Myocyte (in vitro differentiated cells): ENCODE measurements at places on chromosomes 6 and 20. TPM values are rescaled to one million over a fixed set of nuclear protein-coding genes. Genes with fewer than 3 reads are reported as not detected.

GRCh38 chr6:40516429-40516828 lies 70.7 kb downstream of the LRFN2 start:
- no peak for DNase-seq

GRCh38 chr6:95083506-95083905 lies 493.8 kb upstream of the MANEA start:
- DNase-seq: no peak

- DNase-seq: no peak
Observed at GRCh38 chr6:129671442-129672340, 38.3 kb downstream of the ARHGAP18 start.

DNA sequence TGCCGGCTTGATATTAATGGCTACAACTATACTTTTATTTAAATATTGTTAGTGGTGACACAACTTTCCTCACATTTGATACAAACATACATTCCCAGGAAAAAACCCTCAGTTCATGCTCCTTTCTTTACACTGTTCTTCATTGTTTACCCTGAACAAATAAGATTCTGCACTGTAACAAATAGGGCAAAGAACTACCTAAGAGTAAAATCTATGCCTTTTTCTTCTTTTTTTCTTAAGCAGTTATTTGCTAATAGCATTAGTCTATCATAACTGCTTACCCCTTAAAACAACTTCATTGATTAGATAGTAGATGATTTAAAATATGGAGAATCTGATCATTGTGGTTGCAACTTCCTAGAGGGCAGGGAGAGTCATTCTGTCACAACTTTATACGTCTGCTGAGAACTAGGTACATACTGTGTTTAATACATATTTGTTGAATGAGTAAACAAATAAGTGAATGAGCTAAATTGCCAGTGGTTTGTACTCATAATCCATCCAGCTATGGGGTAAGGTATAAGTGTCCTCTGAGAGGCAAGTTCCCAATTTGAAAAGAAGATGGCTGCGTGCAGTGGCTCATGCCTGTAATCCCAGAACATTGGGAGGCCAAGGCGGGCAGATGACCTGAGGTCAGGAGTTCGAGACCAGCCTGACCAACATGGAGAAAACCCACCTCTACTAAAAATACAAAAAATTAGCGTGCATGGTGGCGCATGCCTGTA lies 161.0 kb downstream of the CDK19 start:
- DNase-seq: no peak

GRCh38 chr6:157518397-157519250 lies 137.6 kb downstream of the ZDHHC14 start:
- peak; percentile 40 for DNase-seq

DNA sequence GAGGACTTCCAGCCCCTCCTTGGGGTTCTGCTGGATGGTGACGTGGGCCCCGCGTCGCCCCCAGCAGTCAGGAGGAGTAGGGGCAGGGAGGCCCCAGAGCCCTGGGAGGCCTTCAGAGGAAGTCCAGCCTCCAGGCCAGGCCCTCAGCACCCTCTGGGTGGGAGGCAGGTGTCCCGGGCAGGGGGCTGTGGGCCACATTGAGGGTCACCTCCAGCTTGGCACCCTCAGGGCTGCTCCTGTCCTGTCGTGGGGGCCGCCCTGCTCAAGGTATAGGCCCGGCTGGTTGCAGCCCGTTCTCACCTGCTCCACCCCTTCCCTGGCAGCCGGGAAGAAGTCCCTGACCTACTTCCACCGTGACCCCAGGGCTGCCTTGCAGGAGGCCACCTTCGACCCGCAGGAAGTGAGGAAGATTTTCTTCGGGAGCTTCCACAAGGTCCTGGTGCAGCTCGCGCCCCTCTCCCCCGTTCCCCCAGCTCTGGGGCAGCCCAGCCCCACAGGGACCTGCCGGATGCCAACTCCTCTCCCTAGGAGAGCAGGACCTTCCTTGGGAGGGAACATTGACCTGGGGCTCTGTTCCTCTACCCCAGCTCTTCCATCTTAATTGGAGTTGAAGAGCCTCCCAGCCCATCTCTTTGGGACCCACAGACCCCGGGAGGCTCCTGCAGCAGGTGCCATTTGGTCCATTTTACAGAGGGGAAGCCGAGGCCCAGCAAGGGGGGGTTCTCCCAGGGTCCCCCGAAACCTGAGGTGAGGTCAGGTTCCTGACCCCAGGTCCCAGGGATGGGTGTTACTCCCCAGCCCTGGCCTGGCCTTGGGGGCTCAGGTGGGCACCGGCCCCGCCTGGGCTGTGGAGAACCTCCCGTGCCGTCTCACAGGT lies 26.4 kb downstream of the COL20A1 start:
- no peak for DNase-seq

DNA sequence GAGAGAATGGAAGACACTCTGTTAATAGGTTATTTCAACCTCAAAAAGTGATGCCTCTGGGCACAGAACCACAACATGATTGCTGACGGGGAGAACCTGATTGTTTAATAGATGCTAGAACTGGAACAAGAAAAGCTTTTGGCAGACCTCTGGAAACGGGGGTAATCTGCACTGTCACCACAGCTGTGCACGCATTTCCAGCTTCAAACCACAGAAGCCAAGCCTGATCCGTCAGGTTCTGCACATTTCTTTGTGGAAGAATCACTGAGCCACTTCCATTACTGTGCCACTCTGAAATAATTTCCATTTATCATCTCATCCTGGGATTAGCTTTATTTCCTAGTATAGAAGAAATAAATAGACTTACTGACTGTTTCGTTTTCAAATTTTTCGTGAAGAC lies 309.3 kb downstream of the FARS2 start:
- DNase-seq: peak; percentile 65

- DNase-seq: no peak
Observed at GRCh38 chr20:38774167-38774566, 25.9 kb downstream of the ACTR5 start.

GRCh38 chr20:57695012-57695411 lies 14.8 kb downstream of the PMEPA1 start:
- DNase-seq: no peak

GRCh38 chr6:5128351-5128750 lies 43.2 kb downstream of the PPP1R3G start:
- no peak for DNase-seq

DNA sequence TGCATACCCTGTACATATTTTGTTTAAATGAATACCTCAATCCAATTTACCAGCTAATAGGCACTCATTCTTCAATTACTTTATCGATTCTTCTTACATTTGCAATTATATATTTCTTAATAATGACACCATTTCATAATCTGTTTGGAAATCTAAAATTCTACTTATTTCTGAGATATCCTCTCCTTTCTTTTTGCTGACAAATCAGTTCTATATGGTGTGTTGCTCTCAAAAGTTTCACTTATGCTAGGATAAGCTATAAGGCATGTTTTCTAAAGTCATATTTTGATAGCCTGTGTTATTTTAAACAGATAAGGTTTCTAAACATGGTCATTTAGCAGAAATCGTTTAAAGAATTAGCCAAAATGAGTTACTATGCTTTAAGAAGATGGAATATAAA lies 140.6 kb upstream of the GJE1 start:
- DNase-seq: no peak

DNA sequence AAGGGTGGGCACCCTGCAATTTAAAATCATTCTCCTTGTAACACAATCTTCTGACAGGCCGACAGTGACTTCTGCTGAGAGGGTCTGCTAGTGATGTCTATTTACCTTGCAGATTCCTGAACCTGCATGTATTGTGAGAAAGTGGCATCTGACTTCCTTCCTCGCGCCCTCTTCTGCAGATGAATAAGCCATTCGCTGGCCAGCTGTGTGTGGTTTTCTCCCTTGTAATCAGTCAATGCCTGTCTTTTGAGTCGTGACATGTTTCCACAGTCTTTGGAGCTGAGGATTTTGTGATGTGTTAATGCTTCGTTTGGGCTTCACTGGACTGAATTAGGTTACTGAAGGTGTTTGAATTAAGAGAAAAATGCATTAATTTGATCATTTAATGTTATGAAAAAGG lies 125.3 kb downstream of the GRM1 start:
- DNase-seq: peak; percentile 3

DNA sequence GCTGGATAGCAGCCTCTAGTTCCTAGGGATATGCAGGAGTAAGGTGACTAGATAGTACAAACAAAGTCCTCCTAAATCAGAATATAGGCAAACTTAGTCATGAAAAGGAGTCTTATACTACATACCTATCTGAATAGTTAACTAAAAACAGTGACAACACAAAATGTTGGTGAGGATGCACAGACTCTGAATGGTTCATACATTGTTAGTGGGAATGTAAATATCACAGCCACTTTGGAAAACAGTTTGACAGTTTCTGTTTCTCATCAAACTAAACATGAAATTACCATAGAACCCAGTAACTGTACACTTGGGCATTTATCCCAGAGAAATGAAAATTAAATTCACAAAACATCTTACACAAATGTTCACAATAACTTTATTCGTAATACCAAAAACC lies 17.2 kb downstream of the NFS1 start:
- no peak for DNase-seq

DNA sequence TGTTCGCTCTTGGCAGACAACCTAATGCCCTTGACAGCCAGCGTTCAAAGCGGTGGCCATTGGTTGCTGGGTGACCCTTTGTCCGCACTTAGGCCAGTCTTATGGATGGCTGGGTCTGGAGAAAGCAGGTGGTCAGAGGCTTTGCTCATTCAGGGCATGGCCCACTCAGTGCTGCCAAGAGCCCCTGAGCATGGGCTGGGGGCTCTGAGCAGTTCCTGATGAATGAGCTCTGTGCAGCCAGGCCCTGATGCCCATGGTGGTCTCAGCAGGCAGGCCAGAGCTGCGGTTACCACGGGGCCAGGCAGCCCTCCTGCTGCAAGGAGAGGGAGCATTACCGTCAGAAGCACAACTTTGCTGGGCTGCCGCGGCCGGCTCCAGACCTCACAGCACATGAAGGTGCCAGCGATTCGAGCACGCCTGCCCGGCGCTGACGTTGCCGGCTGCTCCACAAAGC lies 36.3 kb downstream of the CDH4 start:
- DNase-seq: no peak

The FOXO3 gene
- total RNA-seq: 49.2 and 58.6 TPM in 2 replicates

The SLC22A3 gene
- total RNA-seq: not detected in 2 replicates

The CHRNA4 gene
- total RNA-seq: not detected in 2 replicates

The TENT5A gene
- total RNA-seq: 8.9 and 9.7 TPM in 2 replicates

The MATN4 gene
- total RNA-seq: not detected in 2 replicates

The CAPN11 gene
- total RNA-seq: 0.31 and 1.0 TPM in 2 replicates

The C6orf141 gene
- 0.08 TPM in 1 of 2 replicates, not detected in the other for total RNA-seq
